Right forelimb (tissue), 1 donor: ENCODE measurements at places on chromosomes 5 and 9.

GRCh38 chr9:129626625-129627284, 792 bp downstream of the NTMT1 start:
- DNase-seq, result peak; percentile 54

DNA sequence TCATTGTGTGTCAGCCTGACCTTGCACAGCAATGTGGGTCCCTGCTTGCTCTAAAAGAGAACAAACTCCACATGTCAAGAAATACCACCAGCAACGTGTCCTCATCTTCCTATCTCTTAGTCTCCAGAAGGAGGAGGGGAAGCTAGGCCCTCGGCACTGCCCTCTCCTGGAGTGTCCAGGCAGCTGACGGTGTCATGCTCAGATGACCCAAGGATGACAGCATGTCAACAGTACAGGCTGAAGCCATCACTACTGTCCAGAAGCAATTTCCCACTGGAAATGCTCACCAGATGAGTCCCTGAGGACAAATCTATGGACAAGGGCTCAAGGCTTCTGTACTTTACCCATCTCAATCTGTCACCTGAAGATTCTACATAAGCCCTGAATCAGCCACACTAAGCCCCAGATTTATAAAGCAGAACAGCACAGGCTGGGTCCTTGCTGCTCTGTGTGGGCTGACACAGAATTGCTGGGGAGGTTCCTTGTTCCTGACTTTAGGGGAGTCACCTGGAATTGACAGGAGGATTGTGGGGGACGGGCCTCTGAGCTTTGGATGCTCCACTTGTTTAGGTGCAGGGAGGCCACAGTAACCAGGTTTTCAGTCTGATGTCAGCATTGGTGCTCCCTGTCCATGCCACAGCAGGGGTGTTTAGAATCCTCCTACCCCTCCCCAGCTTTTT, 210.2 kb downstream of the DAB2IP start:
- DNase-seq, result no peak

- no peak for DNase-seq
Measured at GRCh38 chr5:6788956-6789649, 75.9 kb downstream of the TENT4A start.

DNA sequence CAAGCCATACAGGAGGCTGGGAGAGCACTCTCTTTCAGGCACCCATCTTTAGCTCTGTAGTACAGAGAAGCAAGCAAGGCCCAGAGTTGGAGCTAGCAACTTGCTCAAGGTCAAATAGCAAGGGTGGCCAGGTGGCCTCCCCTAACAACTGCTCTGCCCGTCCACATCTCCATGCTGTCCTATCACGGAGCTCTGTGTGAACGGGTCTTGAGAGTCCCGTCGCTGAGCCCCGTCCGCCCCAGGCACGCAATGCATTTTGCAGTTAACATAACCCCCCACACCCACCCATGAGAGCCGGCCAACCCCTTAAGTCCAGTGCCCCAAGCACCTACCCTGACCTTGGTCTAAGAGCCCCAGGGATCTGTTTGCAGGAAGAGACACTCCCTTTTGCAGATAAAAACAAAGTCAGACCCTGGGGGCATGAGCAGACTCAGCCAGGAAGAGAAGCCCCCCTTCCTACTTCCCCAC, 1.5 kb downstream of the RNF44 start:
- DNase-seq, result no peak

GRCh38 chr5:126506079-126506478, 82.9 kb downstream of the GRAMD2B start:
- no peak for DNase-seq

DNA sequence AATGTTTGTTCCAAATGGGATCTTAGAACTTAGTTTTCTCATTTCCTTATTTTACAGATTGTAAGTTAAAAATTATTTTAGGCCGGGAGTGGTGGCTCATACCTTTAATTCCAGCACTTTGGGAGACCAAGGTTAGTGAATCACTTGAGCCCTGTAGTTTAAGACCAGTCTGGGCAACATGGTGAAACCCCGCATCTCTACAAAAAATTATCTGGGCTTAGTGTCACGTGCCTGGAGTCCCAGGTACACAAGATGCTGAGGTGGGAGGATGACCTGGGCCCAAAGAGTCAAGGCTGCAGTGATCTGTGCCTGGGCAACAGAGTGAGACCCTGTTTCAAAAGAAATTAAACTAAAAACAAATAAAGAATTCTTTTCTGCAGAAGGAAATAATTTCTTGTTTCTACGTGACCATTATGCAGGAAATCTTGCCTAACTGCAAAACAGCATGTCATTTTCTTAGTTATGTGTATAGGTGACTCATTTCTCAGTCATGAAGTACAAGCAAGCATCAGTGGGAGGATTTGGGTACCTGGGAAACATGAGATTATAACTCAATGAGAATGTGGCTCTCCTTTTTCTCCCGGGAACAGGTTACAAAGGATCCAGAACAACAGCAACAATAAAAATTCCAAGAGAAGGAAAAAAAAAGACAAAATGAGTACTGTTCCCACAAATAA, 375.1 kb upstream of the ST8SIA4 start:
- DNase-seq, result no peak
